ENCODE measurements at places on chromosomes 11 and 22.

- no peak overlapping the region for H3K27ac ChIP-seq
- H3K4me3 ChIP-seq, result no peak overlapping the region
- DNase-seq, result no peak
- H3K4me1 ChIP-seq, result peaks cover 46% of the 10 kb centered on the region
- H3K36me3 ChIP-seq, result peaks cover 19% of the 10 kb centered on the region
Measured at GRCh38 chr22:39408807-39409206, 9.2 kb downstream of the TAB1 start.

DNA sequence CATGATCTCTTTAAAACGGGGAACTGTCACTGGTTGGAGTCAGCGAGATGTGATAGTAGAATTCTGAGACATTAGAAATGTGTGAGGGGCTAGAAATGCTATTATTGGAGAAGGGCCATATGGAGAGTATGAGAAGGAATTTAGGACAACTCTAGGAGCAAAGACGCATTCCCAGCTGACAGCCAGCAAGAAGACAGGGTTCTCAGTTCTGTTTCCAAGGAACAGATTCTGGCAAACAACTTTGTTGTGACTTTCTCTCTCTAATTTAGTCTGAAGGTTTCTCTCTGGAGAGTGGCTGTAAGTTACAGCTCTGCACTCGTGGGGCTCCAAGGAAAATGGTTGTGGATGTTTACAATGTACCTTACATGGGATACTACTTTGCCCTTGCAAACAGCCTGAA lies 876.3 kb downstream of the FAM181B start:
- H3K4me3 ChIP-seq, result no peak overlapping the region
- no peak for DNase-seq
- H3K27ac ChIP-seq, result no peak overlapping the region
- H3K4me1 ChIP-seq, result no peaks in the 10 kb centered on the region
- peaks cover 2% of the 10 kb centered on the region for H3K36me3 ChIP-seq
- H3K27me3 ChIP-seq, result no peaks in the 10 kb centered on the region

- no peak overlapping the region for H3K4me3 ChIP-seq
- no peak for DNase-seq
- H3K36me3 ChIP-seq, result peaks cover 8% of the 10 kb centered on the region
- H3K4me1 ChIP-seq, result peaks cover 27% of the 10 kb centered on the region
Measured at GRCh38 chr11:121032546-121032945, 8.6 kb downstream of the TBCEL start.

DNA sequence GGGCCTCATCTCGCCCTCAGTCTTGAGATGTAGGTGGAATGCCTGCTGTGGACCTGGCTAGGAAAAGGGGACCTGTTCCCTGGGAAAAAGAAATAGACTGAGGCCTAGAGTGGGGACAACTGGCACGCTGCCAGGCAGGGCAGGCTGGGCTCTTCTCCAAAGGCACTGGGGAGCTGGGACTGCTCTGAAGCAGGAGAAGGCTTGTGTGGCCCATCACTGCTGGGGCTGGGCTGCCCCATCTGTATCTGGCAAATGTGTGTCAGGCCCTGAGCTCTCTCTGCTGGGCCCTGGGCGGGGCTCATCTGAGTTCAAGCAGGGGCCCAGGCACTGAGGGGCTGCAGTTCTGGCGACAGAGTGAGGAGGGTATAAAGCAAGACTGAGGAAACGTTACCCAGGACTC lies 32.9 kb downstream of the ARVCF start:
- DNase-seq, result no peak
- H3K27ac ChIP-seq, result no peak overlapping the region
- H3K4me1 ChIP-seq, result no peaks in the 10 kb centered on the region
- H3K4me3 ChIP-seq, result no peak overlapping the region
- H3K36me3 ChIP-seq, result no peaks in the 10 kb centered on the region

All from activated CD8-positive, alpha-beta memory T cell treated with anti-CD3 and anti-CD28 coated beads, Interleukin-2, amount 10 ng/mL, durations not matched to agents 7 days and 5 days (primary cell).